ENCODE measurements at places on chromosomes 13 and 19.

DNA sequence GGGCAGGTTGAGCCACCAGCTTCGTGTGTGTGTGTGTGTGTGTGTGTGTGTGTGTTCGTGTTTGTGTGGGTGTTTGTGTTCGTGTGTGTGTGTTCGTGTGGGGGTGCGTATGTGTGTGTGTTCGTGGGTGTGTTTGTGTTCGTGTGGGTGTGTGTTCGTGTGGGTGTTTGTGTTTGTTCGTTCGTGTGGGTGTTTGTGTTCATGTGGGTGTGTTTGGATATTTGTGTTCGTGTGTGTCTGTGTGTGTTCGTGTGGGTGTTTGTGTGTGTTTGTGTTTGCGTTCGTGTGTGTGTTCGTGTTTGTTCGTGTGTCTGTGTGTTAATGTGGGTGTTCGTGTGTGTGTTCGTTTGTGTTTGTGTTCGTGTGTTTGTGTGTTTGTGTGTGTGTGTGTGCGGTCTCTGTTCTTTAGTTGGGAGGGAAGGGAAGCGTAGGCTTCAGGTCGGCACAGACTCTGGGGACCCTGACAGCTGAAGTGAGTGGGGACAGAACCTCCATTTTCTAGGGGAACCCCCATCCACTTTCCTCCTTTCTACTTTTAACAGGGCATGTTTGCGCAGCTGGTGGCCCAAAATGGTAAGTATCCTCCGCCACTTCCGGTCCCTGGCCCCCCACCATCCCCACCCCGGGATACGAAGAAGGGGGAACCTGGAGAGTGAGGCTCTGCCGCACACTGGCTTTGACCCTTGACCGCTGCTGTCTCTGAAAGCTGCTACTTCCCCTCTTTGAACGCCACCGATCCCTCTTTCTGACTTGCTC lies 1.6 kb downstream of the TNFSF9 start:
- DNase-seq = no peak

DNA sequence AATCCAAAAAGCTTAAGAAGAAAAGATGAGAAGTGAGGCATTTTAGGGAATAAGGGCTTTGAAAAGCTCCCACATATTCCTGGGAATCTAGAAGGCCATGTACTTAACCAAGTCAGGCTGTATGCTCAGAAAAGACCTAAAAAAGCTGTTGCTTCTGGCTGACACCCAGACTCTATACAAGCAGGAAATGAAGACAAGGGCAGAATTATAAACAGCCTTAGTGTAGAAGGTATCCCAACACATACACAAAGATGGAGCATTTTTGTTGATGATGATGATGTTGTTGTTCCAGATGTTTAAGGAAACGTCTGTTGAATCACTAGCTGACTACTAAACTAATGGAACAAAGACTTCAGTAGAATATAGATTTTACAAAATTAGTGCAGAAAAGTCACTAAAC lies 26.1 kb upstream of the N4BP2L1 start:
- no peak for DNase-seq

- DNase-seq = no peak
Observed at GRCh38 chr19:39828654-39829032, 5.3 kb downstream of the DYRK1B start.

- no peak for DNase-seq
Observed at GRCh38 chr19:38676023-38676877, 28.8 kb downstream of the ACTN4 start.

DNA sequence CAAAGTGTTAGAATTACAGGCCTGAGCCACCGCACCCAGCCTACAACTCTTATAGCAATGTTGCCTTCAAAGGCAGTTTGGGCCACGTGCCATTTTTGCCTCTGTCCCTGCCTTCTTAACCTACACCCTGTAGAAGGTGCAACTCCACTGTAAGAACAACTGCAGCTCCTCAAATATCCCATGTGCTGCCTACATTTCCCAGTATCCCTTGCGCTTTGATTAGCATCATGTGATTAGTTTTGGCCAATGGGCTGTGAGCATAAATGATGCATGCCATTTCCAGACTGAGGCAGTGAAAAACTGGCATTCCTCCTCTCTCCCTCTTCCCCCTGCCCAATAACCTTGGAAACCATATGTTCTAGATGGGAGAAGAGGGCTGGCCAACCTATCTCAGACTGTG lies 75.2 kb upstream of the MRI1 start:
- DNase-seq = no peak

- peak; percentile 39 for DNase-seq
Observed at GRCh38 chr19:36140304-36141038, 605 bp downstream of the CAPNS1 start.

GRCh38 chr13:92589955-92590354 lies 636.7 kb upstream of the GPC6 start:
- DNase-seq = no peak

GRCh38 chr19:41699968-41700323 lies 8.5 kb upstream of the CEACAM5 start:
- no peak for DNase-seq

DNA sequence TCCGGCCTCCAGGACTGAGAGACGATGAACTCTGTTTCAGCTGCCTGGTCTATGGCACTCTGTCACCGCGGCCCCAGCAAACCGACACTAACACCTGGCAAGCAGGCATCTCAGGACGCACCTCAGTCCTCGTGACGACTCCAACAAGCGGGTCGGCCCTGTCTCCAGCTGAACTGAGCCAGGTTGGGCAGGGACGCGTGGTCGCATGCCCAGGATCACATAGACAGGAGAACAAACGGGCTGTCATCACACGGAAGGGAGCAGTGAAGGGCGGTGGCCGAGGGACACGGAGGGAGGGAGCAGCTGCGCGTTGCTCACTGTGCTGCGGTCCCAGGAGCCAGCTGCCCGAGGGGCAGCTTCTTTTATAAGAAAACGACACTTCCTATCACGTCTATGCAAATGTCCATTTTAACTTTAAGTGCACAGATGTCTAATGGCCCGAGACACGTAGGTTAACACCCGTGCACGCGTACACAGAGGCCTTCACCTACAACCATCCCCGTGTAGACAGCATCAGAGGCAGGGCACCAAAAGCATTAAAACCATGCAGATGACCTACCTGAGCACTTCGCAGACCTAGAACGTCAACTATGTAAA lies 8.9 kb downstream of the SGTA start:
- no peak for DNase-seq

- DNase-seq = no peak
Observed at GRCh38 chr13:104592127-104592526, 1525.9 kb upstream of the SLC10A2 start.

GRCh38 chr19:55491546-55492360 lies 3.5 kb downstream of the SSC5D start:
- no peak for DNase-seq

GRCh38 chr13:45439781-45440462 lies 21.7 kb upstream of the SLC25A30 start:
- no peak for DNase-seq

GRCh38 chr13:25860265-25860664 lies 191.6 kb downstream of the SHISA2 start:
- no peak for DNase-seq

DNA sequence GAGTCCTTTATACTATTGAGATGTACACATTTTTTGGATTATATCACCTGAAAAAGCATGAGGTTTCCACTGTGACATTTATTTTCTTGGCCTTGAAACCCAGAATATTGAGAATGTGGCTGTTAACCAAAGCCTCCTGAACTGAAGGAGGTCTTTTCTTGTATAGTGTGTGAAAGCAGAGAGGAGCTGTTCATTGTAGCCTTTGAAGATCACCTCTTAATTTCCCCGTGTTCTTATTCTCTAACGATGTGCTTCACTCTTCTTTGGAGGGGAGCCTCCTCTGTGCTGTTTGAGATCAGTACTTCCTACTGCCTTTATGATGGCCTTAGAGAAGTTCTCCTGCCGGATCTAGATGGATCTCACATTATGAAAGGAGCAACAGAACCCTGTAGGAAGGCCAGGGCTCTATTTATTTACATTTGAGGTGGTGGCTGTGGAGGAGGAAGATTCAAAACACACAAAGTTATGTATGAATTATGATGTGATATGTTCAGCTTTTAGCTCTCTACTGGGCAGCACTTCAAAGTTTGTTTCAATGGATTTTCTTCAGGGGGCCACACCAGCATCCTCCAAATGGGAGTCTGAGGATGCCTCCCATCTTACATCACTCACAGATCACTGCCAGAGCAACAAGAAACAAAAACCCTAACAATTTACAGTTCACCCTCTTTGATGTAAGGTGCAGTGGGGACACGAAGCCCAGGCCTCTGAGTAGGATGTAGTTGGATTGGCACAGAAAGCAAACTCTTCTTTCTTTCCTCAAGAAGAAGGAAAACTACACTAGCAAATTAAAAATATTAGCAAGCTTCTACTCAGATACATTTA lies 322.3 kb downstream of the DLEU7 start:
- DNase-seq = no peak

- DNase-seq = no peak
Observed at GRCh38 chr13:82147526-82147925, 1734.7 kb downstream of the SLITRK1 start.

GRCh38 chr19:10010247-10010691 lies at the start of gene COL5A3:
COL5A3 (minus strand) TSS chr19:10010504; CDS start chr19:10010385, 119 bp downstream.
- no peak for DNase-seq

DNA sequence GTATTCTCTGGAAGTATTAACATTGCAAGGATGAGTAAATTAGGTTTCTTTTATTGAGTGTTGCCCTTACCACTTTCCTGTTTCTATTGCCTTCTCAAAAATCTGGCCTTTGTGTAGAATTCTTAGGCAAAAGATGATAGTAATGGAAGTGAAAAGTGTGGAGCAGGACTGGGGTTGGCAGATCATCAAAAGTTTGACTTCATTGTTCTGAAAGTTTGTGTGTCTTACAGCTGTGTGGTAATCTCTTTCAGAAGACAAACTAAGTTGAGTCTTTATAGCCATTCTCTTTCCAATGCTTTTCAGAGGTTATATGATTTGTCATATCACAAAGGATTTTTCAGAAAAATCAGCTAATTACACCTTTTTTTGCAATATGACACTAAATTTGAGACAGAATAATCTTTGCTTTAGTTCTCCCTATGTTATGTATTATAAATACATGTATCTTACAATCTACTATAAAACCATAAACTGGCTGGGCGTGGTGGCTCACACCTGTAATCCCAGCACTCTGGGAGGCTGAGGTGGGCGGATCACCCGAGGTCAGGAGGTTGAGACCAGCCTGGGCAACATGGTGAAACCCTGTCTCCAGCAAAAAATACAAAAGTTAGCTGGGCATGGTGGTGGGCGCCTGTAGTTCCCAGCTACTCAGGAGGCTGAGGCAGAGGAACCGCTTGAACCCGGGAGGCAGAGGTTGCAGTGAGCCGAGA lies 8.7 kb upstream of the KCNRG start:
- no peak for DNase-seq

- DNase-seq = no peak
Observed at GRCh38 chr13:59360108-59360507, 803.6 kb downstream of the DIAPH3 start.

DNA sequence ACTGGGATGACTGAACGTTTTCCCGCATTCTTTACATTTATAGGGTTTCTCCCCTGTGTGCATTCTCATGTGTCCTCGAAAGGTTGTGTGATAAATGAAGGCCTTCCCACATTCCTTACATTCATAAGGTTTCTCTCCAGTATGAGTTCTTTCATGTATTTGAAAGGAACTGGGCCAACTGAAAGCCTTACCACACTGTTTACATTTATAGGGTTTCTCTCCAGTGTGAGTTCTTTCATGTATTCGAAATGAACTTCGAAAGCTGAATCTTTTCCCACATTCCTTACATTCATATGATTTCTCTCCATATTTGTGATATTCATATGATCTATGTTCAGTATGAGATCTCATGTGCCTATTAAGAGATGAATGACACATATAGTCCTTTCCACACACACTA lies 19.4 kb downstream of the ZNF709 start:
- DNase-seq = no peak

DNA sequence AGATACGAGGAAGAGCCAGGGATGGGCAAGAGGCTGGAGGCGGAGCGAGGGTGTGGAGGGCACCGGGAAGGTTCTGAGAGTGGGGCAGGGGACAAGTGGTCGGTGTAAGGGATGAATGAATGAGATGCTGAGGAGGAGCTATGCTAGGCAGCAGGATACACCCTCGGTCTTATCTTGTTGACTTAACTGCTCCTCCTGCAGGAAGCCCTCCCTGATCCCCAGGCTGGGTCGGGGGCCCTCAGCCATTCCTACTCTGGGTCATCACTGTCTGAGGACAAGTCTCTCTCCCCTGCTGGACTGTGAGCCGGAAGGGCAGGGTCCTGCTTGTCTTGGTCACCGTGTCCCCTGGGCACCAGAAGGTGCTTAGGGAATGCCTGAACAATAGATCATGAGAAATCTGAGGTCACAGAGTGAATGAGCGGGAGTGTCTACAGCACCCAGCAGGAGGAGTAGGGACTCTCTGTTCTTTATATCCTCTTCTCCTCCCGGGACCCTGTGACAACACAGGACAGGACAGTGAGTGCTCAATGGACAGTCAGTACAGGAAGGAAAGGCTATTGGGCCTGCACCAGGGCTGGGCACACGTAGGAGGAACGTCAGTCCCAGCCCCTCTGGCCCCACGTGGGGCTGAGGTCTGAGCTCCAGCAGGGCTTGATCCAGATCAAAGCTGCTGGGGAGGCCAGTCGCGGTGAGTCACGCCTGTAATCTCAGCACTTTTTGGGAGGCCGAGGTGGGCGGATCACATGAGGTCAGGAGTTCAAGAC lies 6.5 kb downstream of the NKPD1 start:
- no peak for DNase-seq

- DNase-seq = no peak
Observed at GRCh38 chr19:32129141-32129540, 216.3 kb upstream of the ZNF507 start.
